Neural crest cell (in vitro differentiated cells): ENCODE measurements at places on chromosomes 2 and 18. TPM values are rescaled to one million over a fixed set of nuclear protein-coding genes. Genes with fewer than 3 reads are reported as not detected.

GKN1 gene
- not detected in 2 replicates for total RNA-seq

PTPRN gene
- 3.2 and 4.1 TPM in 2 replicates for total RNA-seq

LINC00305 gene
- not detected in 2 replicates for total RNA-seq

SPRED2 gene
- total RNA-seq: 55.4 and 55.8 TPM in 2 replicates

DPP4 gene
- total RNA-seq: 0.82 and 1.6 TPM in 2 replicates

ANKRD29 gene
- total RNA-seq: 0.61 and 0.96 TPM in 2 replicates

CTDSP1 gene
- total RNA-seq: 46.4 TPM in 2 replicates

UPP2 gene
- not detected in 2 replicates for total RNA-seq

DNA sequence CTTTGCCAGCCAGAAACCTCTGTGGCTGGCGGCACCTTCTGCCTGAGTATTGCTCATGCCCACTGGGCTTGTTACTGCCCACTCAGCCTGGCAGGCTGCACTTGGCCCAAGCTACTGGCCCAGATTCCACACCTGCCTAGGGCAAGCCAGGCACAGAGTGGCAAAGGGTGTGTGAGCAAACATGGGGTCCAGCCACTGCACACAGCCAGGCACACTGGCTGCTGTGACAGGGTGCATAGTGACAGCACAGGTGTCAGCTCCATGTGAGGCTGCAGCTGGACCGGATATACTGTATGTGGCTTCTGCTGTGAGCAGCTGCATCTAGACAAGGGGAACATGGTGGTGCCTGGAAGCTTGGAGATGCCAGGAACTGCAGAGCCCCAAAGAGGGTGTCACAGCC lies 113.9 kb downstream of the COPS8 start:
- no peak for DNase-seq

- no peak for DNase-seq
Measured at GRCh38 chr2:186716899-186717298, 23.0 kb downstream of the FAM171B start.

- no peak for DNase-seq
Measured at GRCh38 chr2:88693911-88694414, 2.5 kb downstream of the RPIA start.

DNA sequence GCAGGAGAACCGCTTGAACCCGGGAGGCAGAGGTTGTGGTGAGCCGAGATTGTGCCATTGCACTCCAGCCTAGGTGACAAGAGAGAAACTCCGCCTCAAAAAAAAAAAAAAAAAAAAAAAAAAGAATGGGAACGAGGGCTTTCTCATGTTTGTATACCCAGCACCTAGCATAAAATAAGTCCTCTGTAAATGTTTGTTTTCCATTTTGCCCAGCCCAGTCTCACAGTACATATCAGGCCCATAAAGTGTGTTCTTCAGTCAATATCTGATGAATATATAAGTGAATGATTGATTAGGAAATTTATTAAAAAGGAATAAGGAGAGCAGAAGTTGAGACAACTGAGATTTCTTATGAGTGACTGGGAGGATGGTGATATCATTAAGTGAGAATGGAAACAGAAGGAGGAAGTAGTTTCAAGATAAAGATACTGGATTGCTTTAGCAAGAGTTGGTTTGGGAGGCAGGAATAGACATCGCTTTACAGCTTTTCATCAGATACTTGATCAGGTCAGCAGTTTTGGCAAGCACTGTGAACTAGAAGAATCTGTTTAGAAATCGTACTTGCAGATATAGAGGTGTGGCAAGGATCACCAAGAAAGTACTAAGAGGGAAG lies 327.5 kb downstream of the KIAA1328 start:
- no peak for DNase-seq

- DNase-seq: peak; percentile 42
Measured at GRCh38 chr18:72867746-72868584, at the start of gene NETO1. NETO1 (minus strand) TSS chr18:72867987; CDS start chr18:72867291, 696 bp downstream.

DNA sequence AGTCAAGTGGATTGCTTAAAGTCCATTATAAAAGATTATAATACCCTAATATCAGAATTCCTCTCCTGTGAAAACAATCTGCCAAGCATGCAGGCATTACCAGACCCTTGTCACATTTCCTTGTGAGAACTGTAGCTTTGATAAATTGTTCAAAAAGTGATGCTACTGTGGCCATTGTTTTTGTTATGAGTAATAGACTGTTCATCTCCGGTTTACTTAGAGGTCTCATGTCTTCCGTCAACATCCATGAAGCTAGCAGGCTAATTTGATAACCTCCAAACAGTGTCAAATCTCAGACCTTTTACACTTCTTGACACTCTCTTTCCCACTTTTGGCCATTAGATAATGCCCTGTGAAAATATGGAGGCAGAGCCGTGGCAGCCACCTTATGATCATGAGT lies 342.7 kb downstream of the CPS1 start:
- DNase-seq: no peak

GRCh38 chr2:184523732-184524131 lies 74.6 kb upstream of the ZNF804A start:
- no peak for DNase-seq

DNA sequence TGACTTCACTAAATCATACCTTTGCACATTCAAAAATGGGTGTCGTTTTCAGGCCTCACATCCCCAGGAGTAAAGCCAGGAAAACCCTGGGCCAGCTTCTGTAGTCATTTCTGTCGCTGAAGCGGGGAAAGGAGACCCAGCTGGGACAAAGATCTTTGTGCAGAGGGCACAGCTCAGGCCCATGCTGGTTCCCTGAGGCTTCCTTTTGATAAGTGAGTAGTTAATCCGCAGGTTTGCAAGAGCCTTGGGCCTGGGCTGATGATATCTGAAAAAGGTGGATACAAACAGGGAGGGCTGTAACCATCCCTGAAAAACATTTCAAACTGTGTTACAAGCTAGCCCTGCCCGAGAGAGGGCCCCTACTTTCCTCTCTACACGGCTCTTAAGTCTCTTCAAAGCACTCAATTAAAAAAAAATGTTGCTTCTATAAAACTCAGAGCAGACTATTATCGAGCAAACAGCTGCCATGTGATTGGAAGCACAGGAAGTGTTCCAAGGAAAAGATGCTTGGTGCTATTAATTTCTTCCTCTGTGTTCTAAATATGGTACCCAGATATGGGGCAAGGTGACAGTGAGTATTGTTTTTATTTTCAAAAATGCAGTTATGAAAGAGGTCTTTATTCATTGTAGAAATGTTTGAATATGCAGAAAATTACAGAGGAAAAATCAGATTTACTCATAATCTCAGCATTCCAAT lies 117.2 kb downstream of the LNPK start:
- no peak for DNase-seq

- DNase-seq: no peak
Measured at GRCh38 chr18:23247331-23247730, 112.0 kb downstream of the CABLES1 start.

- no peak for DNase-seq
Measured at GRCh38 chr2:196719110-196719872, 79.8 kb downstream of the CCDC150 start.

- no peak for DNase-seq
Measured at GRCh38 chr2:75431276-75431675, 129.5 kb downstream of the EVA1A start.
